ENCODE measurements at places on chromosomes 1 and 21.

DNA sequence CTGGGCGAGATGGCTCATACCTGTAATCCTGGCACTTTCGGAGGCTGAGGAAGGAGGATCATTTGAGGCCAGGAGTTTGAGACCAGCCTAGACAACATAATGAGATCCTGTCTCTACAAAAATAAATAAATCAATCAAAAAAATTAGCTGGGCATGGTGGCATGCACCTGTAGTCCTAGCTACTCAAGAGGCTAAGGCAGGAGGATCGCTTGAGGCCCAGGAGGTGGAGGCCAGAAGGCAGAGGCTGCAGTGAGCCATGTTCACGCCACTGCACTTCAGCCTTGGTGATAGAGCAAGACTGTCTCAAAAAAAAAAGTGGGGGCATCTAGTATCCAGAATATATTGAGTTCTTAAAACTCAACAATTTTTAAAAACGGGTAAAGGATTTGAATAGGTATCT lies 6.0 kb downstream of the TUT4 start:
- DNase-seq = no peak

GRCh38 chr1:235045034-235045690 lies 83.5 kb downstream of the TOMM20 start:
- no peak for DNase-seq

DNA sequence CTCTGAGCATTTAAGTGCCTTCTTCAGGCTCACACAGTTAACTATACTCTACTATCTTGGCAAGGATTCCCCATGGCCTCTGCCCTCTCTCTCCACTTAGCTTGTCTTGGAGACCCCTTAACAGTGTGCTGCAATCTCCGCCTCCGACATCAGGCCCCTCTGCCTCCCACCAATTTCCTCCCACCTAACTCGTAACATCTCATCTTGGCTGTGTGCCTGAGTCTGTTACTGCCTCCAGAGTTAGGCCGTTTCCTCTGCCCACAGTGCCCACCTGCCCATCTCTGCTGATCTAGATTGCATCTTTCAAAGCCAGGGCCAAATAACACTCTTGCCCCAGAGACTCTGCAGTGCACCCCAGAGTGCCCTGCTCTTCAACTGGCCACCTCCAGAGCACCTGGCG lies 244.3 kb upstream of the TMEM51 start:
- DNase-seq = no peak

DNA sequence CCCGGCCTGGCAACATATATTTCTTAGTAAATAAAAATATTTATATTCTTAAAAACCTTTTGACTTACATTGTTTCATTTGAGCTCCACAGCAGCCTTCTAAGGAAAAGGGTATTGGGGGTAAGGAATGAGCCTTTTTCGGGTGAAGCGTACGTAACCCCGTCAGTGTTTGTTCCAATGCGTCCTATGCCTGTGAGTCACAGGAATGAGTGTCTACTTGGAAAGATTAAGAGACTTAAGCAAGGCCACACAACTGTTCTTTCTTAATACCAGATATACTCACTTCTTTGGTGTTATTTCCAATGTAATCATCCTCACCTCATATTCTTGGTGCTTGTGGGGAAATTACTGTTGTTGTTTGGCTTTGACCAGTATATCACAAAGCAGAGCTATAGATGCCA lies 22.7 kb downstream of the WDTC1 start:
- no peak for DNase-seq

- no peak for DNase-seq
Observed at GRCh38 chr21:34691390-34692032, 22.7 kb downstream of the CLIC6 start.

DNA sequence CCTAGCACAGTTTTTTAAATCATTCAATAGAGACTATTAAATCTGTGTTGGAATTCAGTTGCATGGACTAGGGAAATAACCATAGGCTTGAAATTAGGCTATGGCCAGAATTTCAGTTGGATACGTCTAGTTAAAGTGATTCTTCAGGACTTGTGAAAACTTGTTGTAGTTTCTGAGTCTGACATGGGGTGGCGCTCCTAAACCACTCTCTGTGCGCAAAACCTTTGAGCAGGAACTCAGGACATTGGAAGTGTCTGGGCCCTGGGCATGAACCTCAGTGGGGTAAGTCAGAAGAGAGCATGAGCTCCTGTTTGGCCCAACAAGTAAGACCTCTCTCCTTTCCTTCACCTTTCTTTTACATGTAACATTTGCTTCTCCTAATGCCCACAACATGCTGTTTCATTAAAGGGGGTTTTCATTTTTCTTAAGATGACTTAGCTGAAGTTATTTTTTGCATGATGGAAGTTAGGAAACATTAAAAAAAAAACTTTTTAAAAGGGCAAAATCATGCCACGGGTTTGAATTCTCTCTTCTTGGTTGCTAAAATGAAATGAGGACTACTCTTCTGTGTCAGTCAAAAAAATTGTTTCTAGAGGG lies 17.1 kb upstream of the CCDC190 start:
- DNase-seq = peak; percentile 68

DNA sequence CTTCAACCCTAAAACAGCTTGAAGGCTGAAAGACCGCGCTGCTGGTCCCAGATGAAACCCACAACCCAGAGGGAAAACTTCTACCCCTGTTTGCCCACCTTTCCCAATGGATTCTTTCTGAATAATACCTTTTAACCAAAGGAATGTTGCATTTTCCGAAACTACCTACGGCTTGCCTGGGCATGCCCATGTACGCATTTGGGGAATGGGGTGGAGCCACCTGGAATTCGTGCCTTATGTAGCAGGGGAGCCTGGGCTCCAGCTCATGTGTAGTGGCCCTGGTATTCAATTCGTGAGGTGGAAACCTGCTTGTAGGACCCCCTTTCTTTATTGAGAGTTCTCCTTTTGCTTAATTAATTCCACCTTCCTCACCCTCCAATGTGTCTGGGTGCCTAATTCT lies 256.6 kb upstream of the RGS18 start:
- no peak for DNase-seq

- DNase-seq = no peak
Observed at GRCh38 chr1:31405578-31406245, 7.3 kb upstream of the SERINC2 start.

- no peak for DNase-seq
Observed at GRCh38 chr1:111679541-111679940, 59.7 kb downstream of the INKA2 start.

- no peak for DNase-seq
Observed at GRCh38 chr1:225533238-225533637, 105.4 kb upstream of the LBR start.

GRCh38 chr1:35470977-35471613 lies 86.1 kb downstream of the KIAA0319L start:
- no peak for DNase-seq

DNA sequence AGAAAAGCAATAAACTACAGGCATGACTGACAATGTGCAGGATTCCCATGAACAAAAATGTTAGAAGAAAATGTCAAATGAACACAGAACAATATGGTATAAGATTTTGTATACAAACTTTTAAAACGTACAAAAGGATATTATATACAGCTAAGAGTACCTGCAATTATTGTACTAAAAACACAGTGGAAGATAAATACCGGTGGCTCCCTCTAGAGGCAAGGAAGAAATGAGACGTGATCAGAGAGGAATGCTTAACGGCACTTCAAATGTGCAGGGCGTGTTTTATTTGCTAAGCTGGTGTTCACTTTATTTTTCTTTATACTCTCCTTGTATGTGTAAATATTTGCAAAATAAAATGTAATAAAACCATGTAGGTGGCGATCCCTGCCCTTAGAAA lies 191.8 kb upstream of the SAMSN1 start:
- DNase-seq = peak; percentile 3

DNA sequence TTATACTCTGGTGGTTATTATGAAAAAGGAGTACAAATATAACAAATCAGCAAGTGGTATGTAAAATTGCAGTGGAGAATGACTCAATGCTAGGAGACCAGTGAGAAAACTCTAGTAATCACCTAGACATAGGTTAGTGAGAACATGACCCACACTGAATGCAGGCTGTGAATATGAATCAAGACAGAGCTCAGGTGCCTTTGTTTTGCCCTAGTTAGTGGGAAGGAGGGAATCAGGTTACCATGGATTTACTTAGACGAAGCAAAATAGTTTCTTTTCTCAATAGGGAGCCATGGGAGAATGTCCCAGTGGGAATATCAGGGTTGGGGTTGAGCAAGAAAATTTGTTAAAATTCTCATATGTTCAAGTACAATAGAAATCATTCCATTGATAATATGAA lies 10.6 kb upstream of the GCLM start:
- DNase-seq = no peak

DNA sequence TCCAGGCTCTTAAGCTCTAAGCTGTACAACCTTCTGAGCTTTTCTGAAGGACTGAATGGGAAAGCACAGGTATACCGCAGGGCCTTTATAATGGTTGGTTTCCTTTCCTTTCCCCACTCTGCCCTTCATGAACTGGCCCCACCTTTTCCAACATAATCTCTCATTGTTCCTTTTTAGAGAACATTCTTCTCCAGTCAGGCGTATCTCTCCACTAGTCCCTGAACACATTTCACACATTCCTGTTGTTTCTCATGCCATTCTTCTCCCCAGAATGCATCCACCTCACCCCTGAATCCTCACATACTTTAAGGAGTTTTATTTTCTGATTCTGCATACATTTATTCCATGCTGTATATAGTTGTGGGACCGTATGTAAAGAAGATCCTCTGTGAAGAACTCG lies 41.3 kb downstream of the PGM1 start:
- DNase-seq = no peak

- no peak for DNase-seq
Observed at GRCh38 chr21:24096651-24097050, 1510.6 kb downstream of the MRPL39 start.

DNA sequence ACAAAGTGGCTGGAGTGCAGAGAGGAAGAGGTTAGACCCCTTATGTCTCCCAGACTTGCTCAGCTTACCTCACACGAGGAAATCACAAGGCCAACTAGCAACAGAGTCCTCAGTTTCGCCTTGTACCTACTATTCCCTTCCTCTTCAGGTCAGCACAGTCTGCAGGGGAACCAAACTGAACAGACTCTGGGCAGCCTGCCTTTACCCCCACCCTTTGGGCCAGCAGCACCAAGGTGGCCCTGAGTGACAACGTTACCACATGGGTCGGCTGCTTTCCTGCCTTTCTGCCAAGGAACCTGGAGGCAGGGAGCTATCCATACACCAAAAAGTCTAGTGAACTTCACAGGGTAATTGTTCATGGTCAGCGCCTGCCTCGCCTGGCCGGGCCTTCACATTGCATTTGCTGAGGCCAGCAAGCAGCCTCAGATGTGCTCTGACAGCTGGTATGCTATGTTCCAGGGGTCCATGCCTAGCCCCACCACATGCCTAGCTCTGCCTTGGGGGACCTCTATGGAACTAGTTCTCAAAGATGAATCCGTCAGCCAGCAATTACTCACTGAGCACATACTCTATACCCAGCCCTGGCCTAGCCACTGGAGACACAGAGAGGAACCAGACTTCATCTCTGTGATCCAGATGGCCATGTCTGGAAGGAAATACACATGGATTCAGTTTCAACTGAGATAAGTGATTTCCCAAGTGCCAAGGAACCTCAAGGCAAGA lies 69.6 kb downstream of the DMAP1 start:
- DNase-seq = no peak

DNA sequence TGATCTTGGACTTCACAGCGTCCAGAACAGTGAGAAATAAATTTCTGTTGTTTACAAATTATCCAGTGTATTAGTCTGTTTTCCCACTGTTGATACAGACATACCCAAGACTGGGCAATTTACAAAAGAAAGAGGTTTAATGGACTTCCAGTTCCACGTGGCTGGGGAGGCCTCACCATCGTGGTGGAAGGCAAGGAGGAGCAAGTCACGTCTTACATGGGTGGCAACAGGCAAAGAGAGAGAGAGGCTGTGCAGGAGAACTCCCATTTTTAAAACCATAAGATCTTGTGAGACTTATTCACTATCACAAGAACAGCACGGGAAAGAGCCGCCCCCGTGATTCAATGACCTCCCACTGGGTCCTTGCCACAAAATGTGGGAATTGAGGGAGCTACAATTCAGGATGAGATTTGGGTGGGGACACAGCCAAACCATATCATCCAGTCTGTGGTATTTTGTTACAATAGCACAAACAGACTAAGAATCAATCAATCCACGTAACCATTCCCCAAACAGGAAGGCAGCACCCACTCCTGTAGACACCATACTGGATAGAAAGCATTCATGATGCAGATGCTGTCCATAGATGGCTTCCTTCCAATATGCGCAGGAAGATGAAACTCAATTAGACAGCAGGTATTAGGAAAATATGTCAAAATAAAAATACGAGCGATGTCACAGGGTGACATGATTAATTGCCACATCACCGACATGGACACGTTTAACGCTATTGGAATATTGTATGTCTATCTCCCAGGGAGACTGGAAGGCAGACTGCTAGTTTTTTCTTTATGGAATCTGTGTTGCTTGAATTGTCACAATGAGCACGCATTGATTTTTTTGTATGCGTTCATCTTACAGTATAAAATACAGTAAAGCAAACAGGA lies 22.8 kb downstream of the ECE1 start:
- no peak for DNase-seq

- no peak for DNase-seq
Observed at GRCh38 chr1:94165843-94166242, 44.9 kb upstream of the ABCA4 start.

DNA sequence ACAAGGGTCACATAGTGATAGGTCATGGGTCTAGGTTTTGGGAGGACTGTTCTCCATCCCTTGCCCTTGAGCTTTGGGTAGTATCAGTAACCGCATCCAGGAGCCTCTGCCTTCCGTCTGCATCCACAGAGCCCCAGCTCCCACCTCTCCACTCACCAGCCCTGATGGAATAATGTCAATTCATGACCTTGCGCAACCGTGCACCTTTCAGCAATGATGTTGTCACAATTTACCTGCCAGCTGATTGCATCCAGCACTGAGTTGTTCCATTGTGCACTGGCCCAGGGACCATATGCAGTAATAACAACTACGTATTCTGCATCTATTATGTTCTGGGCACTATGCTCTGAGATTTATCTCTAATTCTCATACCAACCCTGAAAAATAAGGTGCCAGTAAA lies 1.4 kb downstream of the CAPN8 start:
- DNase-seq = no peak

DNA sequence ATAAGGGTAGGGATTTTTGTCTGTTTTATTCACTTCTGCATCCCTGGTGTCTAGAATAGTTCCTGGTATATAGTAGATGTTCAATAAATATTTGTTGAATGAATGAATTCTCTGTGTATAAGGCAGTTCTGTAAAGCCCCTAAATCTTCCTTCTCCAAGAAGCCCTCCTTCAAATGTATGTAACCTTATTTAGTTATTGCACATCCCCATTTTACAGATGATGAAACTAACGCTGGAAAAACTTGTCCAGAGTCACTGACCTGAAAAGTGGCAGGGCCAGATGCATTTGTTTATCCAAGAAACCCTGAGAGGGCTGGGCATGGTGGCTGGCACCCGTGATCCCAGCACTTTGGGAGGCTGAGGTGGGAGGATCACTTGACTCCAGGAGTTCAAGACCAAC lies 4.3 kb upstream of the LMNA start:
- no peak for DNase-seq

GRCh38 chr1:229069176-229069575 lies 201.7 kb upstream of the RAB4A start:
- no peak for DNase-seq

- DNase-seq = no peak
Observed at GRCh38 chr1:67626090-67626860, 58.7 kb upstream of the GADD45A start.

Data from DMS 273 treated with DMSO at 0.1 percent for 48 hours (cell line).